Large intestine (tissue), 12 donors: ENCODE measurements at places on chromosomes 12 and 14. TPM values are rescaled to one million over a fixed set of nuclear protein-coding genes. Genes with fewer than 3 reads are reported as not detected.

Gene TMEM121
- 3.0 TPM for polyA plus RNA-seq

DNA sequence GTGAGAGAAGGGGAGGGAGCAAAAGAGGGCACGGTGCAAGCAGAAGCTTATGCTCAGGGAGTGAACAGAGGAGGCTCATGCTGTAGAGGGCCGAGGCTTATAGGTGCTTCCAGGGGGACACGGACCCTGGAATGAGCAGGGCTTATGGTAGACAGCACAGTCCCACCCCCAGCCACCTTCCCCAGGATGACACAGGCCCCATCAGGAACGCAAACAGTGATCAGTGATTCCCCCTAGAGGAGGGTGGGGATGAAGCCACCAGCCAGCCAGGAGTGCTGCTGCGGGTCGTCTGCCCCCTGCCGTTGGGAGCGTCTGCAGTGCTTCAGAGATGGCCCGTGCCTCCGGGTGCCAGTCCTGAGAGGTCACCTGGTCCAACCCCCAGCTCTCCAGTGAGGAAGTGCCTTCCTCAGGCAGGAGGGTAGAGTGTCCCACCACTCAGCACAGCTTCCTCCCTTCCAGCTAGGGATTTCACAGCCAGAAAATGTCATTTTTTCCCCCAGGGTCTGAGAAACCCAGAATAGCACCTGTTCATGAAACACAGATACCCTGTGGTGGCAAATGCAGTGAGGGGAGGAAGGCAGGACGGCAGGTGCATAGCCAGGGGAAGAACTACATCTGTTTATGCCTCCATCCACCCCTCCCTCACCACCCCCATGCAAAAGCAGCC, 60.7 kb downstream of the SLC6A12 start:
- no peaks in the 10 kb centered on the region for H3K36me3 ChIP-seq
- peak; percentile 78 for DNase-seq
- peak overlapping the region; percentile 88 for H3K27ac ChIP-seq
- H3K4me3 ChIP-seq = no peak overlapping the region
- no peaks in the 10 kb centered on the region for H3K27me3 ChIP-seq

- no peaks in the 10 kb centered on the region for H3K27me3 ChIP-seq
- H3K4me1 ChIP-seq = no peaks in the 10 kb centered on the region
- no peaks in the 10 kb centered on the region for H3K36me3 ChIP-seq
- no peak overlapping the region for H3K4me3 ChIP-seq
These were observed 58.7 kb downstream of the TUNAR start for GRCh38 chr14:95935228-95935822.

DNA sequence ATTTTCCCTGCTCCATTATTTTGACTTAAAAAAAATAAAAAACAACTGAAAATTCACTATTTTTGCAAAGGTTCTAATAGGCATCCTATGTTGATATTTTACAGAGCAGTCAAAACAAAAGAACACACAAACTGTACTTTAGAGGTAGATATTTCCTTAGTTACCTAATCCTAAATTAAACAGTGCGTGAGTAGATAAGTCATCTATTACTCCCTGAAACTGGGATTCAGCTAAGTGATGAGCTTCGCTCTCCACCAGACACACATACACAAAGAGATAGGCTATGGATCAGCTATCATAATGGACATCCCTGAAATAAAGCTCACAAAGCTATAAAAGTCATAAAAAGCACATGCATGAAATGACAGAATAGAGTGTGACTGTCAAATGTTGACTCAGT, 398.7 kb downstream of the SOX5 start:
- H3K27ac ChIP-seq = no peak overlapping the region
- peak; percentile 3 for DNase-seq
- no peaks in the 10 kb centered on the region for H3K4me1 ChIP-seq
- H3K36me3 ChIP-seq = no peaks in the 10 kb centered on the region
- H3K4me3 ChIP-seq = no peak overlapping the region

DNA sequence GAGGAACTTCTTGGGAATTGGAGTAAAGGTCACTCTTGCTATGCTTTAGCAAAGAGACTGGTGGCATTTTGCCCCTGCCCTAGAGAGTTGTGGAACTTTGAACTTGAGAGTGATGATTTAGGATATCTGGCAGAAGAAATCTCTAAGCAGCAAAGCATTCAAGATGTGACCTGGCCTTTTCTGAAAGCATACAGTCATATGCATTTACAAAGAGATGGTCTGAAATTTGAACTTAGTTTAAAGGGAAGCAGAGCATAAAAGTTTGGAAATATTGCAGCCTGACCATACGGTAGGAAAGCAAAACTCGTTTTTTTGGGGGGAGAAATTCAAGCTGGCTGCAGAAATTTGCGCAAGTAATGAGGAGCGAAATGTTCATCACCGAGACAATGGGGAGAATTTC, 60.9 kb downstream of the NUBPL start:
- H3K27ac ChIP-seq = no peak overlapping the region
- no peak overlapping the region for H3K4me3 ChIP-seq
- H3K4me1 ChIP-seq = no peaks in the 10 kb centered on the region
- no peak for DNase-seq

- H3K4me1 ChIP-seq = no peaks in the 10 kb centered on the region
- no peak for DNase-seq
- no peak overlapping the region for H3K4me3 ChIP-seq
- H3K27ac ChIP-seq = no peak overlapping the region
- peaks cover 95% of the 10 kb centered on the region for H3K27me3 ChIP-seq
These were observed 7.9 kb downstream of the NKX2-1 start for GRCh38 chr14:36511981-36512584.

DNA sequence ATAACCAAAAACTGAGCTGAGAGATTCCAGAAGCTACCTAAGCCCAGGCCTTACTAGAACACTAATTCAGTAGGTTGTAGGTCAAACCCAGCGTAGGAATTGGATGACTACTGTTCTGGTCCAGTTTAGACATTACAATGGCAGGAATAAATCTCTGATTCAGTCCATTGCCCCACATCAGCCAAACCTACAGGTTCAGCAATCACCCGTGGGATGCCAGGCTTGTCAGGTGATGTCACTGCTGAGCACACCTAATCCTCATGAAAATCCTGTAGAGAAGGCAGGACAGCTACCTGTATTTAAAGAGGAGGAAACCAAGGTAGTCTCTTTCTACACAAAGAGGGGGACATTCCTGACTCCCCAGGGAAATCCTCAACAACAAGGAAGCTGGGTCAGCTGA, 63.7 kb downstream of the RFX4 start:
- peaks cover 20% of the 10 kb centered on the region for H3K27me3 ChIP-seq
- DNase-seq = no peak
- H3K36me3 ChIP-seq = no peaks in the 10 kb centered on the region
- H3K4me1 ChIP-seq = peaks cover 13% of the 10 kb centered on the region
- no peak overlapping the region for H3K4me3 ChIP-seq

Gene NTN4
- polyA plus RNA-seq = 28.4 TPM

Gene ZNF891
- polyA plus RNA-seq = 3.2 TPM

- peaks cover 4% of the 10 kb centered on the region for H3K36me3 ChIP-seq
- H3K4me1 ChIP-seq = peaks cover 27% of the 10 kb centered on the region
- H3K27ac ChIP-seq = no peak overlapping the region
- DNase-seq = no peak
- no peaks in the 10 kb centered on the region for H3K27me3 ChIP-seq
These were observed 12.2 kb downstream of the SLC7A7 start for GRCh38 chr14:22802860-22803686.

GRCh38 chr12:52208424-52209165, 16.8 kb upstream of the KRT80 start:
- no peak overlapping the region for H3K4me3 ChIP-seq
- peaks cover 28% of the 10 kb centered on the region for H3K4me1 ChIP-seq
- H3K27ac ChIP-seq = no peak overlapping the region
- no peak for DNase-seq
- peaks cover 5% of the 10 kb centered on the region for H3K27me3 ChIP-seq

DNA sequence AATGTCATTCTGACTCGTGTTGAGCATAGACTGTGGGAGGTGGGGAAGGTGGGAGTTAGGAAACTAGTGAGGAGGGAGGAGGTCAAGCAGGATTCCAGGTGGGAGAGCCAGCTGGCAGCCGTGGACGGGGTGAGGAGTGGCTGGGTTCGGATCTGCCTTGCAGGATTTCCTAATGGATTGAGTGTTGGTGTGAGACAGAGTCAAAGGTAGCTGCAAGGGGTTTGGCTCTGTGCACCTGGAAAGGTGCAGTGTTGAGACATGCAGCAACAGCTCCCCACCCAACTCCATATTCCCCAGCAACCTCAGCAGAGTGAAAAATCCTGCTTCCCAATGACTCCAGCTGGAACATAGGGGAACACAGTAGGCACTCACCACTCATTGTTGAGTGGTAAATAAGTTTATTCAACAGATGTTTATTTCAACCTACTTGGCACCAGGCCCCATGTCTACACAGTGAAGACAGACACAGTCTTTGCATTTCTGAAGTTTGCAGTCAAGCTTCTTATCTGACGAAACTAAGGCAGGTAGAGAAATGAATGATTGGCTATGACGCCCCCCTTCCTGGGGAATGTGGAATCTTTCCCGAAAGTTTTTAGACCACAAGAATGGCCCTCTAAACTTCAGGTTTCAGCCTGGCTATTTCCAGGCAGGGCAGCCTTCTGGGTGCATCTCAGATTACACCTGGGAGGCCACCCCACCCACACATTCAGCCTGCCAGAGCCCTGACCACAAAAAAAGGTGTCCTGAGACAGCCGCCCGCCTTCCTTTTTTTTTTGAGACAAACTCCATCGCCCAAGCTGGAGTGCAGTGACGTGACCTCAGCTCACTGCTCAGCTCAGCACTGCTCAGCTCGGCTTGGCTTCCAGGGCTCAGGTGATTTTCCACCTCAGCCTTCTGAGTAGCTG, 37.9 kb upstream of the PLEKHG6 start:
- H3K36me3 ChIP-seq = no peaks in the 10 kb centered on the region
- no peaks in the 10 kb centered on the region for H3K27me3 ChIP-seq
- DNase-seq = no peak
- peaks cover 15% of the 10 kb centered on the region for H3K4me1 ChIP-seq

Gene NTS
- polyA plus RNA-seq = 126 TPM

DNA sequence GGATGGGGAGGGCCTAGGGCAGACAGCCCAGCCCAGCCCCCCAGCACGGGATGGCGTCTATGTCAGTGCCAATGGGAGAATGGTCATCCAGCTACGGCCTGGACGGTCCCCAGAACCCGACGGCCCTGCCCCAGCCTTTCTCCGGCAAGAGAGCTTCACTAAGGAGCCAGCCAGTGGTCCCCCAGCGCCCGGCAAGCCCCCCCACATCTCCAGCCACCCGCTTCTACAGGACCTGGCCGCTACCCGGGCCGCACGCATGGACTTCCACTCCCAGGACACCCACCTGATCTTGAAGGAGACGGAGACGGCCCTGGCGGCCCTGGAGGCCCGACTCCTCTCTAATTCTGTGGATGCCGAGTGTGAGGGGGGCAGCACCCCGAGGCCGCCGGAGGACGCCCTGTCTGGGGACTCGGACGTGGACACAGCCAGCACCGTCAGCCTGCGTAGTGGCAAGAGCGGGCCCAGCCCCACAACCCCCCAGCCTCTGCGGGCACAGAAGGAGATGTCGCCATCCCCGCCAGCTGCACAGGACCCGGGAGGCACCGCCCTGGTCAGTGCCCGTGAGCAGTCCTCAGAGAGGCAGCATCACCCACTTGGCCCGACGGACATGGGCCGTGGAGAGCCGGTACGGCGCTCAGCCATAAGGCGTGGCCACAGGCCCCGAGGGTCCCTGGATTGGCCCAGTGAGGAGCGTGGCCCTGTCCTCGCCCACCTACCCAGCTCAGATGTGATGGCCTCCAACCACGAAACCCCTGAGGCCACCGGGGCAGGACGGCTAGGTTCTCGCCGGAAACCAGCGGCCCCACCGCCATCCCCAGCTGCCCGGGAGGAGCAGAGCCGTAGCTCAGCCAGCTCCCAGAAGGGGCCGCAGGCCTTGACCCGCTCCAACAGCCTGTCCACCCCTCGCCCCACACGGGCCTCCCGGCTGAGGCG, 21.9 kb downstream of the CEP170B start:
- no peak for DNase-seq
- H3K36me3 ChIP-seq = peaks cover 37% of the 10 kb centered on the region
- no peaks in the 10 kb centered on the region for H3K4me1 ChIP-seq
- H3K27ac ChIP-seq = no peak overlapping the region

GRCh38 chr12:22283006-22283506, 51.5 kb downstream of the ST8SIA1 start:
- H3K27ac ChIP-seq = no peak overlapping the region
- no peaks in the 10 kb centered on the region for H3K27me3 ChIP-seq
- H3K4me3 ChIP-seq = no peak overlapping the region
- H3K4me1 ChIP-seq = no peaks in the 10 kb centered on the region
- H3K36me3 ChIP-seq = no peaks in the 10 kb centered on the region
- DNase-seq = no peak

- H3K27ac ChIP-seq = no peak overlapping the region
- no peaks in the 10 kb centered on the region for H3K27me3 ChIP-seq
- H3K36me3 ChIP-seq = no peaks in the 10 kb centered on the region
- no peaks in the 10 kb centered on the region for H3K4me1 ChIP-seq
These were observed 15.1 kb upstream of the GRIP1 start for GRCh38 chr12:66693901-66694513.

- peak overlapping the region; percentile 89 for H3K4me3 ChIP-seq
- peaks cover 2% of the 10 kb centered on the region for H3K4me1 ChIP-seq
- H3K27ac ChIP-seq = peak overlapping the region; percentile 98
- H3K27me3 ChIP-seq = no peaks in the 10 kb centered on the region
These were observed 286 bp downstream of the PPP4R3A start for GRCh38 chr14:91509878-91510170.

GRCh38 chr14:91154851-91155625, 41.2 kb downstream of the DGLUCY start:
- H3K27me3 ChIP-seq = no peaks in the 10 kb centered on the region
- peak overlapping the region; percentile 80 for H3K27ac ChIP-seq
- DNase-seq = peak; percentile 78
- peaks cover 36% of the 10 kb centered on the region for H3K4me1 ChIP-seq
- H3K4me3 ChIP-seq = no peak overlapping the region
- peaks cover 28% of the 10 kb centered on the region for H3K36me3 ChIP-seq

DNA sequence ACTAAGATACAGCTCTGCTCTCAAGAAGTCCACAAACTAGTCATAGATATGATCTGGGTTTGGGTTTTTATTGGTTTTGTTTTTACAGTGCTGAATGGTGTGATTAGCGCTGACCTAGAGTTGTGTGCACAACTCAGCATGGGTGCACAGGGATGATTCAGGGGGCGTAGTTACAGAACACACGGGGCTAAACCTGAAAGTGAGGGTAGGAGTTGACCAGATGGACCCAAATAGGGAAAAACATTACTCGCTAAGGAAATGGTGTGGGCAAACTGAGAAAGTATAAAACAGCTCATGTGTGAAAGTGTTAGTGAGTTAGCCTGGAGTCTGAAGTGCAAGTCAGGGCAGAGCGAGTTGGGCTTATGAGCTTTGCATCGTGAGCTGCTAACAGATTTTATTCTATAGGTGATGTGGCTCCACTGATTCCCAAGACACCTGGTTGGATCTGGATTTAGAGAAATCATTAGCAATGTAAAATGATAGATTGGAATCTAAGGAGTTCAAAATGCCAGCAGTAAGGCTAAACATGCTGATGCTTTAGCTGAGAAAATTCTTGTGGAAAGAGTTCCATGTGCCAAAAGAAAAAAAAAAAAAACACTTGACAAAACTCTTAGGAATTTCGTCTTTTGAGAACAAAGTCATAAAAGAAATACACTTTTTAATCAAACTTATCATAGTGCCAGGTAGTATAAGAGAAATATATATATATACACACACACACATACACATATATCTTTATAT, 134.9 kb downstream of the SLC5A8 start:
- no peak for DNase-seq
- no peaks in the 10 kb centered on the region for H3K27me3 ChIP-seq
- H3K27ac ChIP-seq = no peak overlapping the region
- H3K4me1 ChIP-seq = no peaks in the 10 kb centered on the region
- no peaks in the 10 kb centered on the region for H3K36me3 ChIP-seq
- H3K4me3 ChIP-seq = no peak overlapping the region

GRCh38 chr12:33724867-33725266, 285.2 kb upstream of the SYT10 start:
- DNase-seq = no peak
- H3K4me1 ChIP-seq = no peaks in the 10 kb centered on the region
- no peaks in the 10 kb centered on the region for H3K27me3 ChIP-seq
- H3K27ac ChIP-seq = no peak overlapping the region
- no peak overlapping the region for H3K4me3 ChIP-seq
